ENCODE measurements at places on chromosomes 6 and 20.

DNA sequence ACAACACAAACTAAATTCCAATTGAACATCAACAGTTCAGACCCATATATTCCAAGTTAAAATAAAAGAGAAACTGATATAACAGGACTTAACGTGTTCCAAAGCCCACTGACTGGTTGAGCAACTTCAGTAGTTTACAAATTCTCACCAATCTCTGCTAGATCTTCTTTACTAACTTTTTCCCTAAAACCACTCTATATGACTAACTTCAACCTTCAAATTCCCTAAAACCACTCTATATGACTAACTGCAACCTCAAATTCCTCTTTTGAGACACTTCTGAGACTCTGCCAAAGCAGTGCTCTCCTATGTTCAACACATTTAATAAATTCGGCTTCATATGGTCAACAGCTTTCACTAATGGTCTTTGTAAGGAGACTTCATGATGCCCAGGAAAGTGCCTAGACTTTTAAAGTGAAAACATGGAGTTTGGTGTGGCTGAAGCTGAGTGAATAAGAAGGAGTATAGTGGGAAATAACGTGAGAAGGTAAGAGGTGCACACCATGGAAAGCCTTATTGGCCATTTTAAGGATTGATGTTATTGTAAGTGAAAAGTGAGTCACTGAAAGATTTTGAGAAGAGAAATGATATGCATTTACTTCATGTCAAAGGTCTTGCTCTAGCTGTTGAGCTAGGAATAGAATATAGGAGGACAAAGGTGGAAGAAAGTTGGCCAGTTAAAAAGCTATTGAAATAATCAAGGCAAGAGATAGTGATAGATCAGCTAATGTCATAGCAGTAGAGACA is 134.0 kb upstream of the HCRTR2 start:
- DNase-seq: no peak

DNA sequence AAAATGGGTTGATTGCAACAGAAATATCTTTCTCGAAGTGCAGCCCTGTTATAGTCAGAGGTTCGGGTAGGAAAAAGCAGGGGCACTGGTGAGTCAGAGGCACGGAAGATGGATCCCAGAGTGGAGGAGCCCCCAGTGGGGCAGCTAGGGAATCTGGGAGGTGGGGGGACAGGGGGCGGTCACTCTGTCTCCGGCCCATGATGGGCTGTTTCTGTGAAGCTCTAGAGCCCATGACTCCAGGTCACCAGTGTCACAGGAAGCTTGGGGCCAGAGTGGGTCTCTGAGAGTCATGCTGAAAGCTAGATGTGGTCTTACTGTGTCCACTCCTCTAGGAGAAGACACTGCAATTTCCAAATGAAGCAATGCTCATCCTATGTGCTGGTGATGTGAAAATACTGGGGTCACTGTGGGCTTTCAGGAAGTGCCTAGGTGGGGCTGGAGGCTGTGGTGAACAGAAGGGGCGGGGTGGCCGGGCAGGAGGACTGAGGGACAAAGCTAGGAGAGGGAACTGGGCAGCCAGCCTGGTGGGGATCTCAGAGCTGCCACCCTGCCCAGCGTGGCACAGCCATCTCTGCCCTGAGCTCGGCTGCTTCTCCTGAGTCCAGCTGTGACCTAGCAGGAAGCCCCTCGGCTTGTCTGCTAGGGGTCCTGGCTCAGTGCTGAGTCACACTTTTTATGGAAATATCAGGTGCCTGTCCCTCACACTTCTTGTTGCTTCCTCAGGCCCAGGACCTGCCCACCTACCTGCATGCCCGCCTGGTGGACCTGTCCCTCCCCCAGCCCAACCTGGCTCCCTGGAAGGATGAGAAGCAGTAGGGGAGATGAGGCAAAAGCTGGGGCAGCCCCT is 54.2 kb downstream of the IRF4 start:
- DNase-seq: no peak

- DNase-seq: peak; percentile 70
Measured at GRCh38 chr6:148760568-148761526, 14.0 kb downstream of the UST start.

GRCh38 chr6:166121726-166122125 is 45.9 kb downstream of the TBXT start:
- no peak for DNase-seq

DNA sequence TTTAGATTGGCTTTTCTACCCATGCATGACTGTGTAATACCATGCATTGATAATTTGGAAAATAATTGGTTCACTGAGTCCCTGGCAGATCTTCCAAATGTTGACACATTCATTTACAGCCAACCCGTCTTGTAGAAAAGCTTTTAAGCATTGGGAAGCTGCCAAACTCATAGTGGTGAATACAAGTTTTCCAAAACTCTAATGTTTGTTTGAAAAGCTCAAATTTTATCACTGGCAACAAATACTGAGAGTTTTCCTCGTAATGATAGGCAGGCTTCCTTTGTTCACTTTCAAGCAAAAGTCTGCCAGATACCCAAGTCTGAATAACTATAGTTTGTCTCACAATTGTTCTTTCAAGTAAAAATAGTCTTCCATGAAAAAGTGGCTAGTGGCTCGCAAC is 143.0 kb downstream of the FIG4 start:
- no peak for DNase-seq

All from lung (tissue), 17 donors.